ENCODE measurements at places on chromosomes 2 and 18.

DNA sequence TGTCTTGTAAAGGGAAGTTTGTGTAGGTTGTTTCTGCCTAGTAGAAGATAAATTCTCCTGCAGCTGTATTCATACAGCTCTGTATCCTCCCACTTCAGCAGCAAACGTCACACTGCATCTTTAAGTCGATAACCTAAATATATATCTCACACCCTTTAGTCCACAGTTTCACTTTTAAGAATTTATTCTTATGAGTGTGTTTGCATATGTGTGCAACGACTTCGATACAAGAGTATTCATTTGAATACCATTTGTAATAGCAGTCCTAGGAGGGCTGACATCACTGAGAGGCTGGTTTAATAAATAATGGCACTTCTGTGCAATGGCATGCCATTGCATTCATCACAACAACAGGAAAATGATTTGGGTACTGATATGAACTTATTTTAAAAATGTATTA is 63.8 kb upstream of the MSH6 start:
- DNase-seq: no peak

DNA sequence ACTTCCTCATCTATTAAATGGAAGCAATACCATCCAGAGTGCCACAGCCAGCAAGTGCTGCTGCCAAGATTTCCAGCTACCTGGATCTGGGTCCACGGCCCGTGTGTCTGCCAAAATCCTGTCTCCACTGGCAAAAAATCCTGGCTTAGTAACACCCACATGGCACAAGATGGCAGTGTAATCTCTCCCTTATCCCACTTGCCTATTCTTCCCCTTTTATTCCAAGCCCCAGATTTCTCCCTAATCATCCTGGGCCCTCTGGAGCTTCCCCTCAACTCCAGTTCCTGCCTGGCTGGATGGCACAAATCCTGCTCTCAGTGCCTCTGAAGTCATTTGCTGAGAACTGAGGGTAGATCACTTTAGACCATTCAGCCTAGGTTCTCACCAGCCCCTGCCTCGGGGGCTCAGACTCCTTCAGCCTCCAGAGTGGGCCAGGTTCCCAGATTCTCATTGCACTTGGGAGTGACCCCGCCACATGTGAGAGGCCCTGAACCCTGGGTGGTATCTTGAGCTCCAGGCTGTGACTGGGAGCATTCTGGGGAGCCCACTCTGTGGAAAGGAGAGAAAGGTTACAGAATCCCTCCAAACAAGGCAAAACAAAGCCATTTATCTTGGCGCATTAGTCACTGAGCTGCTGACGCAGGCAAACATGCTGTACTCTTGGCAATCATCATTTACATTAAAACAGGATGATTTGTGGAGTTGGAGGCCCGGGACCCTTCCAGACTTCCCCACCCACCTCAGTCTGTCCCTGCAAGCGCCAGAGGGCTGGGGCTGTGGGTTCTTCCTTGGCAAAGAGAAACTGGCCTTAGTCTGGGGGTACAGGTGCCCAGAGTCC is 325.8 kb downstream of the DYSF start:
- no peak for DNase-seq

DNA sequence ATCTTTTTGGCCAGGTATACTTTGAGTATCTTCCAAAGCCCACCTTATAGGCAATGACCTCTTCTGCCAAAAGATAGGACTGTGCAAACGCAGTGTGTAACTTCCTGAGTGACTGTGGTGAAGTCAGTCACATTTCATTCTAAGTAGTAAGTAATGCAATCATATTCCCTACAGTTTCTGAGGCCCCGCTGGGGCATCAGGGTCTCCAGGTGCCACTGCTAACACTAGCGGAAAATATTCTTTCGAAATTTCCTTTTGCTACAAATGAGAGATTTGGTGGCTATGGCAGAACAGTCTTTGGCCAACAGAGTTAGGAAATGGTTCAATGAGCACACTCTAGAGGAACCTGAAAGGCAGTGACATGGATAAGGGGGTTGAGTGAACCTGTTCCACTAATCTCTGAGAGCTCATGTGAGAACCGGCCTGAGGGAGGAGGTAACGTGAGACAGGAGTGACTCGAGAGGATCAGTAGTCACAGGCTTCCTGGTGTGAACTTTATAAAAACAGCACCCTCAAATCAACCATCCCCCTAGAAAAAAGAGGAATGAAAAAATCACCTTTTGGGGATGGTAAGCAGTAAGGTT is 102.6 kb upstream of the LPIN2 start:
- no peak for DNase-seq

- DNase-seq: no peak
Measured at GRCh38 chr2:106299696-106300095, 105.6 kb upstream of the UXS1 start.

DNA sequence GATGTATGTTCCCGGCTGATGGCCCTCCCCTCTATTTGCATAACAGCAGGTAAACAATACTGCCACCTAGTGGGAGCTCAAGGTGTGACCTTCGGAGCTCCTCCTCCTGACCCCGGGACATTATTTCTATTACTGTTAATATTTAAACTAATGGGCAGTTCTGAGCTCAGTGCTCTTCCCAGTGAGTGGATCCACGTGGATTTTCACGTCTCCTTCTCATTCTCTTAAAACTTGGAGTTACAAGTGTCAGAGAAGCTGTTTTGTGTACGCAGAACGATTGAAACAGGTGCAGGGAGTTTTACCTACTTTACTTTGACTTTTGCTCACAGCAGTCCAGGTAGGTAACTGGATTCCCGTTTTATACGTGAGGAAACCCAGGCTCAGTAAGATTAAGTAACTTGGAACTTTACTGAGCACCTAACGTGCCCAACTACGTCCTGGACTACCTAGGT is 127.3 kb downstream of the PRKCE start:
- DNase-seq: peak; percentile 75

- no peak for DNase-seq
Measured at GRCh38 chr18:70390371-70391090, 101.7 kb downstream of the SOCS6 start.

DNA sequence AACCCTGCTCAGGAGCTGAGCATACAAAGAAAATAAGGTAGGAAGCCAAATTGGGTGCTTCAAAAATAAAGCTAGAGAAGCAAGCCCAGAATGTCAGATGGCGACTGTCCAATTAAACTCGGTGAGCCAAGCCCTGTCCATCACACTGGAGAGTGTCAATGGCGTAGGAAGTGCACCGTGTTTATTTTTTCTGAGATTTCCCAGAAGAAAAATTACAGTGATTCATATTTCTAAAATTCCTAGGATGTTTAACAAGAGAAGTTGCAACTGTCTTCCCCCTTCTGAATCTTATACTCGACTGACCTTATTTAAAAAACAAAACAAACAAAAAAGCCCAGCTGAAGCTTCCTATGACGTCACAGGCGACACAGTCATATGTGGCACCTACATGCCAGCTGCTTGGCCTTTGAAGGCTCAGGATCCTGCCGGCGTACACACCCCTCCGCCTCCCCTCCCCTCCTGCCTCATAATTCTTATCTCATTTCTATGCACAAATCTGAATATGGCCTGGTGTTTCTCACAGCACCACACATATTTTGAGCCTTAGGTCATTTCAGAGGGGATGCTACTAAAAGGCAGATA is 60.8 kb downstream of the MBP start:
- DNase-seq: peak; percentile 65

GRCh38 chr18:7642331-7642890 is 75.3 kb downstream of the PTPRM start:
- DNase-seq: no peak

DNA sequence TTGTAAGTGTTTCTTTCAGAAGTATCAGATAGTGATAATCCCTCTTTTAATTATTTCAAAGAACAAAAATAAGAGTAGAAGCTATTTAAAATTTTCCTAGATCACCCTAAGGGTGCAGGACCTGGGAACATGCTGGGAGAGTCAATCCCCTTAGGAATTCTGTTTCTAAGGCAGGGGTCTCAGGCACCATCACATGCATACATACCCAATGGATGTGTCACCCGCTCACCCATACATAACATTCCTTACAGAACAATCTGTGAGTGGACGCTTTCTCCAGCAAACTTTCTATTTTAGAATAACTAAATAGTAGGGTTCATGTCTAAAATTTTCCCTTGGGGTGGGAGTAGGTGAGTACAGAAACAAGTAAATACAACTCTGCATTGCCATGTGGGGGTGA is 8.4 kb downstream of the DSEL start:
- no peak for DNase-seq

DNA sequence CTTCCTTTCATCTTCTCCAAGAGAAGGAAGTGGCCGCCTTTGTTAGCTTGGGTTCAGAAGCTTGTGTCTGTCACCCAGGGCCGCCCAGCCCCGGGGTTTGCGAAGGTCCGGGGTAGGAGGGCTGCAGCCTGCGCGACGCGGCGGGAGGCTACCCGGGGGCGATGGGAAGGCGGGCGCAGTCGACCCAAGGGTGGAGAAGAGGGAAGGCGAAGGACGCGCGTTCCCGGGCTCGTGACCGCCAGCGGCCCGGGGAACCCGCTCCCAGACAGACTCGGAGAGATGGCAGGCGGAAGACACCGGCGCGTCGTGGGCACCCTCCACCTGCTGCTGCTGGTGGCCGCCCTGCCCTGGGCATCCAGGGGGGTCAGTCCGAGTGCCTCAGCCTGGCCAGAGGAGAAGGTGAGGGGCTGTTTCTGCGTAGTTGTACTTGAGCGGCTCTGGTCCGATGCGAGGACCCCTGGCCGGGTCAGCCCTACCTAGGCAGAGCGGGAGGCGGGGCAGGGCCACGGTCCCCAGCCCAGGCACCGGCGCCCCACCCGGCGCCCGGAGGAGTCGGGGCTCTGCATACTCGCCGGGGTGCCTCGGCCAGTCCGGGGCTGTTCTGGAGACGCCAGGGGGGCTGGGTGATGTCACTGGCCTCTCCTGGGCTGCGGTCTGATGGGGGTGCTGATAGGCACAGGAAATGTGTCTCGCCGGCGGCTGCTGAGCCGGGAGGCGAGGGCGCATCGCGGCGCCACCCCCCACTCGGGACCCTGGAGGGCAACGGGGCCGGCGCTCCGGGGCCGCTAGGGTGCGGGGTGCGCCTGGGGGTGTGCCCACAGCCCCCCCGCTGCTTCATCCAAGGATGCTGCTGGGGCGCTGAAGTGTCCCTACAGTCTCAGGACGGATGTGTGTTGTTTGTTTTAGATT is at the start of gene QPCT:
QPCT (plus strand) TSS at position 178 of the 909 bp plus-strand sequence; CDS start at position 280, 102 bp downstream.
- peak; percentile 50 for DNase-seq

DNA sequence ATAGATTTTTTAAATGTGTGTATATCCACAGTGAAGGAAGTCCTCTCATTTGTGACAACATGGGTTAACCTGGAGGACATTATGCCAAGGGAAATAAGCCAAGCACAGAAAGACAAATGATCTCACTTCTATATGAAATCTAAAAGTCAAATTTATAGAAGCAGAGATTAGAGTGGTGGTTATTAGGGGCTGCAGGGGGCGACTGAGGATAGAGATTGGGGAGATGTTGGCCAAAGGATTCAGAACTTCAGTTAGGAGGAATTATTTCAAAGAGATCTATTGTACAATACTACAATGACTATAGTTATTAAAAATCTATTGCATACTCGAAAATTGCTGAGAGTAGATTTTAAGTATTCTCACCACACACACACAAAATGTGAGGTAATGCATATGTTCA is 252.4 kb upstream of the SLC39A10 start:
- no peak for DNase-seq

- DNase-seq: no peak
Measured at GRCh38 chr2:54107903-54108615, 7.4 kb upstream of the ACYP2 start.

DNA sequence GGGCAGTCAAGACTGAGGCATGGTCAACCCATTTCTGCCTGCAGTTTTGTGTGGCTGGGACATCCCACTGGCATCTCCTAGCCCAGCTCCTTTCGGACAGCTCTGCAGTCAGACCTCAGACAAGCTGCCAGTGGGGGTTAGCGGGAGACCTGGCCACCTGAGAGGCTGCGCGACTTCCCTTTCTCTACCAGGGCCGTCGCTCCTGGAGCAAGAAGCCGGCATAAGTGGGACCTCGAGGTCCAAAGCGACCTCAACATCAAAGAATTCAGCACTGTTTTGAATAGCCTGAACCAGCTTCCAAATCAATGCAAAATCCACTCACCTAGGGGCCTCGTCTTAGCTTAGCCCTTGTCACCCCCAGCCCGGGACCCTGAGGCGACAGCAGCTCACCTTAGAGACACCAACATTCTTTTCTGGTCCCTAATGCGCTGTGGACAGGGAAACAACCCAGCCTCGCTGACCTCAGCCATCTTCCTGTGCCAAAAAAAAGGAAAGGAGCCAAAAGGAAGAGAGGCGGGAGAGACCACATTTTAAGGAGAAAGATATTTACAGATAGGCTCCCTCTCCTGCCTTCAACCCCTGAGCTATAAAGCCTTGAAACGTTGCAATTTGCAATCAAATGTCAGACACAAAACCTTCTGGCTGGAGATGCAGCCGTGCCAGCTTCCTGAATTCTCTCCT is 81.2 kb downstream of the GFPT1 start:
- DNase-seq: no peak

DNA sequence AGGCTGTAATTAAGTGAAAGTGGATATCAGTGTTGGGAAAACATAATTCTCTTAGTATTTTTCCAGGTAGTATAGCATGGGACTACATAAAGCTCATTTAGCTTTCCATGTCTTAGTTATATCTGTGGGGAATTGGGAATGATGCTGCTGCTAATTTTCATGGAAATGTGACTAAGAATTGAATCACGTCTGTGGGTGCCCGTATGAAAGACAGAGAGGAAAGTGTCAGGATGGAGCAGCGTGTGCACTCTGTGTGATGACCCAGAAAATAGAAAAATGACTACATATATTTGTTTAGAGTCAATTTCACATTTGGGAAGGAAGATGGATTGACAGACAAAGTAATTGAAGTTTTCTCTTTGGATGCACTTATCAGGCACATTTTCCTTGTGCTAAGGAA is 212.1 kb downstream of the PTPRM start:
- DNase-seq: no peak

DNA sequence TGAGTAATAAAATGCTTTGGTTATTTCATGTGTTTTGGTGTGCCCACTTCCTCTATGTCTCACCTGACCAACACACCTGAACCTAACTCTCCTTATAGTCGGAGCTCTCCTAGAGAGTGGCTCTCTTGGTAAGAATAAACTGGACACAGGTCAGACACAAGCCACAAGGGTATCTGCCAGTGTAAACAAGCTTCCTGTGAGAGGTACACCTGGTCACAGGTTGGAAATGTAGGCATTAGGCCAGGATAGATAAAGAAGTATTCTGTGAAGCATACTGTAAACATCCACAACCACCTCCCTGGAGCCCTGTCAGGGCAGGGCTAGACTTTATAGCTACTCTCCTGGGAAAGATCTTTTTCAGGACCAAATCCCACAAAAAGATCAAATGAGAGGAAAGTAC is 69.4 kb downstream of the ZDBF2 start:
- DNase-seq: no peak

- no peak for DNase-seq
Measured at GRCh38 chr2:118618279-118618678, 229.2 kb downstream of the EN1 start.

DNA sequence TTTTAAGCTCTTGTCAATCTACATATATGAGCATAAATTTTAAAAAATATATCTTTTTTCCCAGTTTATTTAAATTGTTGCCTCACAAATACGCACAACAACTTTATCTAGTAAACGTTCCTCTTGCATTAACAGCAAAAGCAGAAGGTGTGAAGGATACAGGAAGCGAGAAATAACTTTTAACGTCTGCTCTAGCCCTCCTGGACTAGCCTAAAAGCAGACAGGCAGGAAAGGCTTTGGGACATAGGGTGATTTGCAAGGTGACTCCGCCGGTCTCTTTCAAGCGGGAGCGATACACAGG is 434 bp upstream of the DUSP19 start:
- DNase-seq: no peak

Data from activated CD4-positive, alpha-beta T cell treated with anti-CD3 and anti-CD28 coated beads for 48 hours (primary cell).